NCI-H510A (cell line): ENCODE measurements at places on chromosomes 5 and 9.

DNA sequence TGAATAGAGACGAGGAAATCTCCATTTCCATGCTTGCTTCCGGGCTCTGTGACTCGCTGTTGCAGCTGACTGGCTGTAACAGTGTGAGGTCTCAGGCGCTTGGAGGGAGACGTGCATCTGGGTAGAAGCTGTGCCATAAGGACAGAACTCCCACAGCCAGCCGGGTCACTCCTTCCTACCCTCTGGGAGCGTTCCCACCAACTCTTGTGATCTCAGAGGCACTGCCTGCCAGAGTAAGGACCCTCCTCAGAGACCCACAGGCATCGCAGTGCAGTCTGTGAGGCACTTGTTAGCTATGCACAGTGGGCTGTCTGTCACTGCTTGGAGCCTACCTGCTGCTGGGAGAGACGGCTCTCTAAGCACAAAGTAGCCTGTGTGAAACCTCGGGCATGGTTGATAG, 203.4 kb upstream of the SEMA6A start:
- DNase-seq, result no peak

DNA sequence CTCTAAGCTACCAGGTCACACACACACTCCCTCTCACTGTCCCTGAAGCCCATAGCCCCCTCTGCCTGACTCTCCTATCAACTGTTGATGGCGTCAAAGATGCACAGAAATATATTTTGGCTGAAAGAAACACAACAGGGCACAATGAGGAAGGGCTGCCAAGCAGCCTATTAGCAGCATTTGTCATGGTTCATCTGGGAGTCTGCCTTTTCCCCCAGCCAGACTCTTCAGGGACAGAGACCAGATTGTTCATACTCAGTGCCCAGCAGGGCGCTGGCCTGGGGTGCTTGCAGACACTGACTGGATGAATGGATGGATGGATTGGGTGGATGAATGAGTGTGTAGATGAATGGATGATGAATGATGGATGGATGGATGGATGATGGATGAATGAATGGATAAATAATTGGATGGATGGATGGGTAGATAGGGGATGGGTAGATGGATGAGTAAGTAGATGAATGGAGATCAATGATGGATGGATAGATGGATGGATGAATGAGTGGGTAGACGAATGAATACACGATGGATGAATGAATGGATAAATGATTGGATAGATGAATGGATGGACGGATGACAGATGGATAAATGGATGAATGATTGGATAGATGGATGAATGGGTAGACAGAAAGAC, 90.5 kb downstream of the ADAMTS2 start:
- no peak for DNase-seq

- no peak for DNase-seq
Observed at GRCh38 chr9:123735376-123735775, 194.6 kb downstream of the DENND1A start.

DNA sequence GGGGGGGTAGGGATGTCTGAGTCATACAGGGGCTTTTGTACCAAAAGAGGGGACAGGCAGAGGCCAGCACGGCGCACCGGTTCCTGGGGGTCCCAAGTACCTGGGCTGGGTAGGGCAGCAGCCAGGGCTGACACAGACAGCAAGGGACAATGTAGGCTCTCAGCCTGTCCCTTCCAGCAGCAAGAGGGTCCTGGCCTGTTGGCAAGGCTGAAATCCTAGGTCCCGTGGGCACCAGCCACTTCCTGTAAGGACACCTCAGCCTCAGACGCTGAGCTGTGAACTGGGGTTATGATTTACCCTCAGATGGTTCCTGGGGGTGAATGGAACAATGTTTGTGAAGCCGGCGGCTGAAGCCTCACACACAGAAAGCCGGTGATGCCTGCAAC, 41.3 kb downstream of the NACC2 start:
- DNase-seq, result no peak

GRCh38 chr9:87593359-87593980, 95.8 kb downstream of the DAPK1 start:
- no peak for DNase-seq
